ENCODE measurements at places on chromosomes 7 and 10.

GRCh38 chr7:75762350-75762917 is 9.6 kb downstream of the CCL26 start:
- DNase-seq: no peak

- DNase-seq: no peak
These were observed 175.6 kb downstream of the HDAC9 start for GRCh38 chr7:18671176-18671575.

DNA sequence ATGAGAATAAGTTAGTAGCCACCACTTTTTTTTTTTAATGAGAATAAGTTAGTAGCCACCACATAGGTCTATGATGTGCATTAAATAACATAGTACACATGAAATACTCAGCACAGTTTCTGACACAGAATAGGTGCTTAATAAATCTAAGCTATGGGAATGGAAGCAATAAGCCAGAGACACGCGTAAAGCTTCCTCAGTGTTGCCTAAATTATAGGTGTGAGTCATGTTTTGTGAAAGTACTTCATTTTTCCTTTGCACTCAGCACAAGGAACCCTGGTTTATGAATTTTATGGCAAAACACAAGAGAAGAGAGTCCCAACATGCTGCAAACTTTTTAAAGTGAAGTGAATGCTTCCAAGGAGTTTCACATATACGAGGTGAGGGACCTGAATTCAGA is 267.4 kb downstream of the RNLS start:
- DNase-seq: no peak

DNA sequence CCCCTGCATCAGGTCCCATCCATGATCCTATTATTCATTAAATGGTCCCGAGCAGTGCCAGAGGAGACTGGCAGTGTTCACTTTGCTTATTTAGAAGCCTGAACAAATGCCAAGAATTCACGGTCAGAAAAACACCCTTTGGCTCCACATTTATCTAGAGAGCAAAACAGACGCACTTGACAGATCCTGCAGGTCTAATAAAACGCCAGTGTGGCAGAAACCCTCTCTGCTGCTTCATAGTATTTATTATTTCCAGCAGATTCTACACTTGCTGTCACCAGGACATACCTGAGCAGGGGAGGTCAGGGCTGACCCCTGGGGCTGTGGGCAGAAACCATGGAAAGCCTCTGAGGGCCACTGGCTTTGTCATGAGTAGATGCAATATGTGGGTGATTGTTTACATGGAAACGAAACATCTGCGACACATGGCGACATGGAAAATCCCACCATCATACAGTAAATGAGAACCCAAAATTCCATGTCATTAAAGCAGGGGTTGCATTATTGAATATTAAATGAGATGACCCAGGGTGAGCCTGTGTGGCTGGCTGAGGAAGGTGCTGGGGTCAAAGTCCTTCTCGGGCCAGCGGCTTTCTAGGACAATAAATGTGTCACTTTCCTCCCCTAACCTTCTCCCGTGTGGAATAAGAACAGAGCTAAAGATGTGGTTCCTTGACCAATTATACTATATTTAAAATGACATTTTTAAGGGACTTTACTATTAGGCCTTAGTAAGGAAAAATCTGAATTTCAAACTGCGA is 205.9 kb upstream of the SVIL start:
- DNase-seq: no peak

DNA sequence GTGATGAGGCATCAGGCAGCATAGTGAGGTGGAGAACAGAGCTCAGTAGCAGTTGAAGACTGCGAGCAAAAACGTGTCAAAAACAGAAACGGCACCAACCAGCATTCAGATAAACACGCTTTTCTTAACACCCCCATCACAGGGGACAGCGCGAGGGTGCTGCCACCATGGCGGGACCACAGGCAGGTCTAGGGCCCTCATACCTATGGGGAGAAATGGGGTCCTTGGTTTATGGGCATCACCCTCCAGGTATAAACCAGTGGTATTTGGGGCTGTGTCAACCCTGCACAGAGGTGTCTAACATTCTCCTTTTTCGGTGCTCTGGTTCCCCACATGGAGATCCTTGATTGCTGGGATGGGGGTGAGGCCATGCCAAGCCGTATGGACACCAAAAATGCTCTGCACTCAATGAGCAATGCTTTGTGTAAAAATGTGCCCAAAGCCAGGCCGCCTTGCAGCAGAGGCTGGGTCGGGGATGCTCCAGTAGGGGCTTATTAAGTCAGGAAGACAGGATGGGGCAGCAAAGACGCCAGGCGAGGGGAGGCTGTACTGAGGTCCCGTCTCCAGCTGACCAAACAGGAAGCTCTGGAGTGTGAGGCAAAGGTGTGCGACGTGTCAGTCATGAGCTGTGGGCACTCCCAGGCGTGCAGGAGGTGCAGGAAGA is 191.5 kb downstream of the WDR37 start:
- no peak for DNase-seq

DNA sequence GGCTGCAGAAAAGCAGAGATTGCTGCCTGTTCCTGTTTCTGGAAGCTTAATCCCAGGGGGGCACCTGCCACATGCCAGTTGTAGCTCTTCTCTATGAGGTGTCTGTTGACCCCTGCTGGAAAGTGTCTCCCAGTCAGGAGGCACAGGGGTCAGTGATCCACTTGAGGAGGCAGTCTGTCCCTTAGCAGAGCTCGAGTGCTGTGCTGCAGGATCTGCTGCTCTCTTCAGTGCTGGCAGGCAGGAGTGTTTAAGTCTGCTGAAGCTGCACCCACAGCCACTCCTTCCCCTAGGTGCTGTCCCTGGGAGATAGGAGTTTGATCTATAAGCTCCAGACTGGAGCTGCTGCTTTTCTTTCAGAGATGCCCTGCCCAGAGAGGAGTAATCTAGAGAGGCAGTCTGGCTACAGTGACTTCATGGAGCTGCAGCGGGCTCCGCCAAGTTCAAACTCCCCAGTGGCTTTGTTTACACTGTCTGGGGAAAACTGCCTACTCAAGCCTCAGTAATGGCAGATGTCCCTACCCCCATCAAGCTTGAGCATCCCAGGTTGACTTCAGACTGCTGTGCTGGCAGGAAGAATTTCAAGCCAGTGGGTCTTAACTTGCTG is 57.6 kb upstream of the CROT start:
- no peak for DNase-seq

DNA sequence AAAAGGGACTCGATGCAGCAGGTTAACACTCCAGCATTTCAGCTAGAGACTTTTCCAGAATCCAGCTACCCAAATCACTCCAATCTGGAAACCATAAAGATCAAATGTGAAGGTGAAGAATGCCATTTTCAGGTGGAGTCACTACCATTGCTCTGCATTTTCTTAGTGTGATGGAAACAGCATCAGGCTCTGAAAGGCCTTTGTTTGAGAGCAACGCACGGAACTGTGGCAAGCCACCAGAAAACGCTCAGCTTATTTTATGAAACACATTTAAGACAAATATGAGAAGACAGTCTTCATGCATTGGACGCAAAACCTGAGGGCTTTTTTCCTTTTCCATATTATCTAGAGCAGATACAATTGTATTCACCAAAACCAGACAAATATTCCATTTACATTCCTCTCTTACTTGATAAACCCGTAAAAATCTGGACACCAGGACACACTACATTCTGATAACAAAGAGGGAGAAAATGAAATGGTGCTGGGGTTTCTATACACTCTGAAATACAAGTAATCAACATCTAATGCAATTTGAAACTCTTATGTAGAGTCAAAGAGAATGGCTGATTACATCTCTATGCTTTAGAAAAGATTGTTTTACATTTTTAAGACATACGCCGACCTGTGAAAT is 99.1 kb downstream of the NRP1 start:
- no peak for DNase-seq

DNA sequence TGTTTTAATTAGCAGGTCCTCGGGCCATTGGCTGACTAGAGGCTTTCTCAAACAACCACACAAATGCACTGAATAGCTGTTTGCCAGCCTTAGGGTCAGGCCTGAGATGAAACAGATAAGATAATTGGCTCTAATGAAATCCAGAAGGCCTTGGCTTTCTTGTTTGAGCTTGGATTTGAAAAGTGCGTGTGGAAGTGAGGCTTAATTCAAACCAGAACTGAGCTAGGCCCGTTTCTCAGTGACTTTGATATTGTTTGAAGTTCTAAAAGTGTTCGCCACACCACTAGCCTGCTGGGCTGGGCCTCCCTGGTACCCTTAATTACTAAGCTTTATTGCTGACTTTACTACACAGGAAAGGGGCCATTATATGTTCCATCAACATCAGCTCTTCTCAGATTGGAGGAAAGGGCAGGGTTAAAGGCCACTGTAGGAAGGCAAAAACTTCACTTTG is 270.6 kb downstream of the TWIST1 start:
- no peak for DNase-seq

DNA sequence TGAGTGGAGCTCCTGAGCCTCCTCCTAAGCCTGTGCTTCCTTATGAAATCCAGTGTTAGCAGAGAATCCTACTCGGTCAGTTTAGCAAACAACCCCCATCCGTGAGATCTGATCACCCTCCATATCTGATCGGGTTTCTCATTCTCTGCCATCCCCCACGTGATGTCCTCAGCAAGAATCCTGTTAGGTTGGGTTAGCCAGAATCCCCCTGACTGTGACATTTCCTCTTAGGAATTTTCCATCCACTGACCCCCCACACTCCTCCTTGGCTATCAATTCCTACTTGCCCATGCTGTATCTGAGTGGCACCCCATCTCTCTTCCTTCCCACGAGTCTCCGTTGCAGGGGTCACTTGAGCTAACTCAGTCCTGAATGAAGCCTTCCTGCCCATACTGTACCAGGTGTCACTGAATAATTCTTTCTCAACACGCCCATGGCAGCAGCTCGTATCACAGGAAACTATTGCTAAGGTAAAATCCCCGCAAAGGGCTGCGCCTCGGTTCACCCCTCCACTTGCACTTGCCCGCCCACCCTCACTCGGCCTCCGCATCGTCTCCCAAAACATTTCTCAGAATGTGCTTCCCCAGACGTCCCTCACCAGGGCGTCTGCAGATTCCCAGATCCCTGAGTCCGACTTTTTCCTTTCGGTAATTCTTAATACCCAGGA is 44.1 kb downstream of the MYOF start:
- DNase-seq: no peak

DNA sequence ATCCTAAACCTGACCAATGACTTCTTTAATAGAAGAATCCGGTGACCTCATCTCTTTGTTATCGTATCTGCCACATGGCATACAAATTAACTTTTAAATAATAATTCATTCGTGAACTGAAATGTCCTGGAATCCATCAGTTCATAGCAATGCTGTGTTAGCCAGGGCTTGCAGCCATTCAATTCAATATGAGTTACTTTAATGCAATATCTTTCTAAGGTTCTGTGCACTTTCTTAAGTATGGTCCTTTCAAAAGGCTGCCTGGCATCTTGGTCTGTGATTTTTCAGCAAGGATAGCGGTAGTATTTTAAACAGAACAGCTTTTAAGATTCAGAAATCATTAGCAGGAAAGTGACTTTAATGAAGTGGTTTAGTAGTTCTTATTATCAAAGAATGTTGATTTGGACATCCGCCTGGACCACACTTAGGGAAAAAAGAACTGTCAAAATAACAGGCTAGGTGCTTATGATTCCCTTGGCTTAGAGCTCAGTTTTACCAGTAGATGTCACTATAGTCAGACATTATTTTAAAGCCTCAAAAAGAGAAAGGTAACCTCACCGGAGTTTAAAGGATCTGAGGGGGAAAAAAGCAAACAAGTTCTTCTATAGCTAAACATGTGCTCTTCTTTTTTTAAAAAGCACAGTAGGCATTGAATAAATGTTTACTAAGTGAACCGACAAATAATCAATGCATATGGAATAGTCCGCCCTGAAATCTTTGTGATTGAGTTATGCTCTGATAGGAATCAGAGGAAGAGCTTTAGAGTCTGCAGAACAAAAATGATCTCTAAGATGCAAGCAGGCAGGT is 22.7 kb downstream of the SLC35G1 start:
- DNase-seq: no peak

- DNase-seq: no peak
These were observed 136.8 kb downstream of the EXOC4 start for GRCh38 chr7:133389727-133390126.

DNA sequence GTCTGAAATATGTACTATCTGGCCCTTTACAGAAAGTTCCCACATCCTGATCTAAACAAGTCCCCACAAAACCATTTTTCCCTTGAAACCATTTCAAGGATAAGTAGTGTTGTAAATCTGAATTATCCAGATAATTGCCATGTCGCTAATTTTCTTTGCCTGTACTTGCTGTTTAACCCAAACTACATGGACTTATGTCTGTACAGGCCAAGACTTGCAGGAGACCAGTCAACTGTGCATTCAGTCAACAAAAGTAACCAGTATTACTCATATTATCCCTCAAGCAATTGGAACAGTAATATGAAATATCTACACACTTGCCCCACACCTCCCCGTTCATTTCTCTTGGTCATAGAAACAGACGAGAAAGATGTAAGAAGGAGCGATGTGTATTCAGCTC is 347.8 kb upstream of the NFE2L3 start:
- no peak for DNase-seq

DNA sequence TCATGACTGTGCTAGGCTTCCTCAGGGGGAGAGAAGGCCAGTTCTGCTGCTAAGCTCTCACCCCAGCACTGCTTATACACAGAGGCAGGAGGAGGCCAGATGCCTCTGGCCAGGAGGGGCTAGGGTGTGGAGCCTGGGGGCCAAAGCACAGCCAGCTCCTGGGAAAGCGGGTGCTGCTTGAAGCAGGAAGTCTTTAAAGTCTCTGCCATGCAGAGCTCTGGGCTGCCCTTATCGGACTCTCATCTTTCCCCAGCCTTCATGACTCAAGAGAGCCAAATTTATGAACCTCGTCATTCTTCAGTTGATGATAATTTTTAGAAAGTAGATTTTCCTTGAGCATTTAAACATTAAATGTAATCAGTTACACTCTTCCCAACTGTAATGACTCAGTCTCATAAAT is 11.2 kb upstream of the TSPAN14 start:
- DNase-seq: no peak

- DNase-seq: no peak
These were observed 10.6 kb upstream of the GIMAP4 start for GRCh38 chr7:150556521-150557138.

DNA sequence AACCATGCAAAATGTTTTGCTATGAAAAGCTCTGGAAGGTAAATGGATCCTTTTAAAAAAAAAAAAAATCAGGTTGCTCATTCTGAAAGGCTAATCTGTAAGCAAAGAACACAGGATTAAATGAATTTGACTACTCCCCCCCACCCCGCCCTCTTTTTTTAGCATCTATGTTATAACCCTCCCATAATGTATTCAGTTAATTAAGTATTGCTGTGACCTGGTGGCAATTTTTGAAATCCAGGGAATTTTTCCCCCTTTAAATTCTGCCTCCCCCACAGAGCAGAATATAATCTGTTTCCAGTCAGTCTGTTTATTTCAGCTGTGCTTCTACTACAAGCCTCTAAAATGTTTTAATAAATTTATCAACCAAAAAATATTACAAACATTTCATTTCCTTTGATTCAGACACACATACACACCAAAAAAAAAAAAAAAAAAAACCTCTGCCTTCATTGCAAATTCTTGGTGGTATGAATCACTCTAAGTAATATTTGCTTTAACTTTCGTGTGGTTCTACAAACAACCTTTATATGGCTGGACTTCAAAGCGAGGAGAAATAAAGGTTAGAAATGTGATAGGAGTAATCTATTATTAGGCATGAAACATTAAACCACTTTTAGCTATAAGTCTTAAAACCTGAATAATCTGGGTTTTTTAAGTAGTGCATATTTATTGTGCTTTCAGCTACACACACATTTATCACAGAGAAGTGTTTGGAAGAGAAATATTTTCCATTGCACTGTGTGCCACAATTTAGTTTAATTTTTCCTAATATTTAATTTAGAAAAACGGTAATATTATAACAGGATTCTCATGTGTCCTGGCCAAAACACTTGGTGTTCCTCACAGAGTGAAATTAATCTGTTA is 64.4 kb upstream of the ARID5B start:
- DNase-seq: no peak

Data from activated CD4-positive, CD25-positive, alpha-beta regulatory T cell treated with anti-CD3 and anti-CD28 coated beads, Interleukin-2, amount 50 U/mL, for 72 hours (primary cell).